ENCODE measurements at places on chromosomes 6 and 20.

DNA sequence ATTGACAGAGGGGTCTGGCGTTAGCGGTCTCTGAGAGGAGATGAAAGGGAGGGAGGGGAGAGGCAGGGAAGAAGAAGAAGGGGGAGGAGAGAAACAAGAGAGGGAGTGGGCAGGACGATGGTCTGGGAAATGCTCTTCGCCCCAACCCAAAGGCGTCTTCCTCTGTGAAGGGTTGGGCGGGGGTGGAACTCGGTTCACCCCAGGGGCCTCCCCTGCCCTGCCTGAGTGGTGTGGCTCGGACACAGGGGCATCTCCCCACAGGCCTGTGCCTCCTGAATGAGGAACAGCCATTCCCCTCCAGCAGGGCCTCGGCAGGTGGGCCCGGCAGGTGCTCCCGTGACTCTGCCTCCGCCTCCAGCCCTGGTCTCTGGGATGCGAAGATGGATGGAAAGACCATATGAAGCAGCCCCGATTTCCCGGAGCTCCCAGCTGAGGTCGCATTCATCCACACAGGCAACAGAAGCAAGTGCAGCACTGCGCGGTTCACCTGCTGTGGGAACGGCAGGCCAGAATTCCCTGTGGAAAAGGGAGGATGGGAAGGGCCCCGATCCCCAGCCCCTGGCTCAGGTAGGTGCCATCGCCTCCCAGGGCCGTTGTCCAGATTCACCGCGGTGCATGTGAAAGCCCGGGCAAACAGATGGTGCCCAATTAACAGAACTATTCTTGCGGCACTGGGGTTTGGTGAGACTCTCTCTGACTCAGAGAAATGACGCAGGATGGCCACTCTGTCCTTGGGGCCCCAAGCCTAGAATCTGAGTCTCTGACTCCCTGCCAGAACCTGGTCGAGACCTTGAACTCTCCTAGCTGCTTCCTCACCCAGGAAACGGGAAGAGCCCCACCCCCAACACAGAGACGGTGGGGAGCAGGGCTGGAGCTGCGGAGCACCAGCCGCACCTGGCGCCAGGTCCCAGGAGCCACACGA lies 29.4 kb upstream of the RPS6KA2 start:
- no peak for DNase-seq

DNA sequence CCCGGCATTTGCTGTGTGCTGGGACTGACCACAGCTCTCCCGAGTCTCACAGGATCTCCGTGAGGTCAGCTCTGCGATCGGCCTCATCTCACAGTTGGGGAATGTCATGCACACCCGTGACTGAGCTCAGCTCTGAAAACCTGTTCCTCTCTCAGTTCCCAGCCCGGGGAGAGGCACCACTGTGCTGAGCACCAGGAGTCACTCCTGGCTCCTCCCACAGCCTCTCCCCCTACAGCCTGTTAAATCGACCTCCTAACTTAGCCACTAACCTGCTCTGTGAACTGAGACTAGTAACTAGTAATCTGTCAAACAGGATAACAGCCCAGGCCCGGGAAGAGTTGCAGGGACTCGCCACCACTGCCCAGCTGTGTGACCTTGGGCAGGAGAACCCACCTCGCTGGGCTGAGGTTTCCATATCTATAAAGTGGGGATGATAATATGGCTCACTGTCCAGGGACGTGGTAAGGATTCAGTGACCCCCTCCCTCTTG lies 20.1 kb upstream of the NOL4L start:
- DNase-seq = no peak

DNA sequence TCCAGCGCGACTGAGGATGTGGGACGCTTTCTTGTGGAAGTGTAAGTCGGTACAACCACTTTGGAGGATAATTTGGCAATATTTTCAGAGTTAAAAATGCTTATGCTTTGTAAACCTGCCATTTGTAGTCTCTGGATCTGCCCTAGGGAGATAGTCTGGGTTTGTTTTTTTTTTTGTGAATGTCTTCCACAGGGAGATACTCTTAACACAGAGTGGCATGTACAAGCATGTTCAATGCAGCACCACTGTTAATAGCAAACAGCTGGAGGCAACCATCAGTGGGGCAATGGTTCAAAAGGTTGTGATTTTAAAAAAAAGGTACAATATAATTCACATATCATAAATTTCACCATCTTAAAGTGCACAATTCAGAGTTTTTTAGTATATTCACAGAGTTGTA lies 22.4 kb downstream of the SLC9A8 start:
- DNase-seq = no peak

DNA sequence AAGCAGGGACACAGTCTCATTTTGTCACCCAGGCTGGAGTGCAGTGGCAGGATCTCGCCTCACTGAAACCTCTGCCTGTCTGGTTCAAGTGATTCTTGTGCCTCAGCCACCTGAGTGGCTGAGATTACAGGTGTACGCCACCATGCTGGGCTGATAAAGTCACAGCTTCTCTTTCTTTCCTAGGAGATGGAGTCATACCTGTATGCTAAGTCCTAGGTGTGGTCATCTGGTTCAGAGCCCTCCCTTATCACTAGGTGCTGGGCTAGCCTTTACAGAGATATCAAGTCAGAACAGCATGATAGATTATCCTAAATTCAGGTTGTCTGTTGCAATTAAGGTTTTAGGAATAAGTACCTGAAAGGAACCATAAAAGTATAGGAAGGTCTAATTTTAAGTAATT lies 86.7 kb downstream of the AHI1 start:
- DNase-seq = no peak

DNA sequence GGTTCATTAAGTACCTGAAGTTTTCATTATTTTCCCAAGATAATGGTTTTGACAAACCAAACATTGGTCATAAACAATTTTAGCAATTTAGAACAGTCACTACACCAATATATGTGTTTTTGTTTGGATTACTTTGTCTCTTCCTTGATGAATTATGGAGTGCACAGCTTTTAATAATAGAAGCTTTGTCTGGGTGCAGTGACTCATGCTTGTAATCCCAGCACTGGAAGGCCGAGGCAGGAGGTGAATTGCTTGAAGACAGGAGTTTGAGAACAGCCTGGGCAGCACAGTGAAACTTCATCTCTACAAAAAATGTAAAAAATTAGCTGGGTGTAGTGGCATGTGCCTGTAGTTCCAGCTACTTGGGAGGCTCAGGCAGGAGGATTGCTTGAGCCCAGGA lies 89.4 kb upstream of the ANKEF1 start:
- DNase-seq = no peak

DNA sequence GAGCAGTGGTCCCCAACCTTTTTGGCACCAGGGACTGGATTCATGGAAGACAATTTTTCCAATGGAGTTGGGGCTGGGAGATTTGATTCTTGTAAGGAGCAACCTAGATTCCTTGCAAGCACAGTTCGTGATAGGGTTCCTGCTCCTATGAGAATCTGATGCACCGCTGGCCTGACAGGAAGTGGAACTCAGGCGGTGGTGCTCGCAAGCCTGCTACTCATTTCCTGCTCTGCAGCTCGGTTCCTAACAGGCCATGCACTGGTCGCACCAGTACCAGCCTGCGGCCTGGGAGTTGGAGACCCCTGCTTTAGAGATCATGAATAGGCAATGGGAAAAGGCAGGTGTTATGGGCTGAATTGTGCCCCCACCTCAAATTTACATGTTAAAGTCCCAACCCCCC lies 131.2 kb downstream of the PFDN4 start:
- no peak for DNase-seq

DNA sequence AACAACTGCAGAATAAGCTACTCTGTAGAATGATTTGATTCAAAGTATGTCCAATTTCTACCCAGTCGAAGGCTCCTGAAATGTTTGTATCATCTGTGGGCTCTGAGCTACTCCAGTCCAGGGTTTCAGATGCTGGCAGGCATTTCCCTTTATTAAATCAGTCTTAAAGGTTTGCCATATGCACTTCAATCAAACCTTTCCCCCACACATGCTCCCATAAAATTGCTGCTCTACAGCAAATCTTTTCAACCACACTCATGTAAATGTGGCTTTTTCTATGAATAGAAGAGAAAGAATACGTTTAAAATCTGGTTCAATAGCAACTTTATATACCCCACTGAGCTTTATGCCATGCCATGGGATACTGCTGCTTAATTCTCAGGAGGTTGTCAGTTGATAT lies 242.4 kb upstream of the MAP3K7 start:
- no peak for DNase-seq

GRCh38 chr6:17013701-17014100 lies 88.1 kb upstream of the STMND1 start:
- DNase-seq = no peak

GRCh38 chr20:31698803-31699718 lies 23.6 kb downstream of the BCL2L1 start:
- peak; percentile 42 for DNase-seq

DNA sequence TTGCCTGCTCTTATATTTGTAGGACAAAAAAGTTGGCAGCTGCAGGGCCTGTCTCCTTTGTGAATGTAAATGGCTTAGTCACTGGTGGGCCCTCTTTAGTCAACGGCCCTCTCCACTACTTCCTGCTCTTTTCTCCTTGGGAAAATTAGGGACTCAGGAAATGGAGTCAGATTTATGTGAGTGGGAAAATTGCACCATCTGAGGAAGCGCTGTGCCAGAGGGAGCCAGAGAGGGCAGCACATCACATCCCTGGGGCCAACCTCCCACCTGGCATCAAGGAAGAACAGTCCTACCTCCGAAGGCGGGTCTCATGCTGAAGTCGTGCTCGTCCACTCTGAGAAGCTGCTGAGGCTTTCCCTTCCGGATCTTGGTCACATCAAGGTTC lies 15.6 kb downstream of the GABRR2 start:
- DNase-seq = no peak

DNA sequence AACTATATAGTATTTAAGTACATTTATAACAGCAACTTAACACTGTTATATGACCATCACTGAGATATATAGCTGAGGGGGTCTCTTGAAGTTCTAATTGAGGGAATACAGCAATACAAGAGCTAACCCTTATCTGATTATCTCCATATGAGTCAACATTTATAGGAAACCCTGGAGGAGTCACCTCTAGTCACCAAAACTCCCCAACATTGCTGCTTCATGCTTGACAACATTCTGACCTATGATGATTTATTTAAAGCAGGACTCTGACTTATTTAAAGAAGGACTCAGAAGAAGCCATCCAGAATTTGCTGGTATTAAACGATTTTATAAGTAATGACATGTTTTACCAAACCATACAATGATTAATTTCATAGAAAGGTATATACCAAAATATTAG lies 182.6 kb upstream of the NOX3 start:
- no peak for DNase-seq

- no peak for DNase-seq
These were observed 1444.3 kb upstream of the ADGRB3 start for GRCh38 chr6:67190733-67191132.

DNA sequence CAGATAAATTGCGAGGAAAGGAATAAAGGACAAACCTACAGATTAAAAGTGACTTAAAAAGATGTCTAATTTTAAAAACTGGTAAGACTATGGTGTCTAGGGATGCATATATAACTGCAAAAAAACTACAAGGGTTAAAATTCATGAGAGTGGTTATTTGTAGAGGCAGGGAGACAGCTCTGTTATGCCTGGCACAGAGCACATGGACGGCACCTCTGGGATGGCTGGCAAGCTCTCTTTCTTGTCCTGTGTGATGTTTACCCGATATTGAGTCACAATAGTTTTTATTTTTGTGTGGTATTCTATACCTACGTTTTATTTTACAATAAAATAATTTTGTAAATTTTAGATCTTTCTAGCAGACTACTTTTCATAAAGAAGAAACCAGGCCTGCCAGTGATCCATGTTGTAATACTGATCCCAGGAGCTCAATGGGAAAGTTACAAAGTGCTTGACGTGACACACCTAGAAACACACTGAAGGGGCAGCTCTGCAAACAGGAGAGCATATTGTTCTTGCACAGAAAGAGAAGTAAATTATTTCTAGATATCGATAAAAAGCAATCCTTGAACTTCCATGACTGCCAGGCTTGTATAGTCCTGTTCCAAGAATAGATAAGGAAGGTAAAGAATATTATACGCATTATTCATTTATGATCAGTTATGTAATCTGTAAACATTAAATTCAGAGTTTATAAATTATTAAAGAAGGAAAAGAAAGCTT lies 290.0 kb downstream of the PTPRK start:
- DNase-seq = no peak

DNA sequence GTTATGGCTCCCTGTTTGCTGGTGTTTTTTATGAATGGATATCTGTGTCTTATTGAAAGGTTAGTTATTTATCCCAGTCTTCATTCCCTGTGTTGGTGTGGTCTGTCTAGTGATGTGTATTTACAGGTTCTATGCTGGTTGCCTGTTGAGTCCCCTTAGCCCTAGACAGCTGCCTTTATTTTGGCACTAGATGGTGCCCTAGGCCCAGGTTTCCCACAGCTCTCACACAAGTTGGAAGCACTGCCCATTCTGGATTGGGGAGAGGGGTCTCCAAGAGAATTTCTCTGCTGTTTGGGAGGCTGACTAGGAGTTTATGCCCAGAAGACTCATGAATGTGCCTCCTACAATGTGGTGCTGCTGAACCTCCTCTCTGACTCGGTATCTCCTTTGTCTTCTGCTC lies 12.4 kb downstream of the GRM1 start:
- DNase-seq = peak; percentile 51

GRCh38 chr6:82068721-82069120 lies 178.8 kb downstream of the IBTK start:
- no peak for DNase-seq

GRCh38 chr6:143400258-143401067 lies 50.0 kb downstream of the ADAT2 start:
- DNase-seq = no peak

GRCh38 chr6:96186094-96186493 lies 170.3 kb downstream of the FUT9 start:
- DNase-seq = no peak

GRCh38 chr6:135126034-135126433 lies 55.1 kb upstream of the MYB start:
- DNase-seq = no peak

DNA sequence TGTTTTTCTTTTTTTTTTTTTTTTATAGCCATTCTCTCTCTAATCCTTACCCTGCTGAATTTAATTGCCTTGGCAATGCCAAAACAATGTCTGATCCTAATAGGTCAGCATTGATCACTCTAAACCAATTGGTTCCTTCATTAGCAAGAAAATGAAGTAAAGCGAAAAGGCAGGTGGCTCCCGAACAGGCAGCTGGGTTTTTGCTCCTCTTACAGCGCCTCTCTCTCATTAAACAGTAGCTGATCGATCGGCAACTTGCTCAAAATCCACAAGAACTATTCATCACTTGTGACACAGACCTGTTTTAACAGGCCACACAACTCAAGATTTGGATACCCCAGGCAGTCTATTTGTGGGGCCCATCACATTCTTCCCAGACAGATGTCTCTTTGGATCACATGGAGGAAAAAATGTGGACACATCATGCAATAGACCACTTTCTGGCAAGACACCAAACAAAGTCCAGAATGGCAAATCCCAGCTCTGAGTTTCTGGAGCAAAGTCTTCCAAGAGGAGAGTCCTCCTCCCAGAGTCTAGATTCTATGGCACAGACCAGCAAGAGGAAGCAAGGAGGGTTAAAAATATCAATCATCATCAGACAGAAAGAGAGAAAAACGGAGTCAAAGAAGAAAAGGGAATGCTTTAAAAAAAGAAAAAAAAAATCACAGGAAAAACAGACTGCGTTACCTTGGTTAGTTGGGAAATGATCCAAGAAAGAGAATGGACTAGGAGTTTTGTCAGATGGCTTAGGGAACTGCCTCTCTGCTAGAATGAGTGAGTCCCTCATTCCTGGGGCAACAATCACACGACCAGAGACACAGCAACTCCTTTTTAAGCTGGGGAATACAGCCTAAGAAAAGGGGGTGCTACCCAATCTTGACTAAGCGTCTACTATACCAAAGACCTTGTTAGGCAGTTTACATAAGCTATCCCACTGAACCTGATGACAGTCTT lies 247.8 kb downstream of the BTBD9 start:
- DNase-seq = no peak
